T-helper 1 cell (primary cell): ENCODE measurements at places on chromosomes 7 and 10.

GRCh38 chr7:55265836-55266642, 99.1 kb upstream of the LANCL2 start:
- no peak for DNase-seq

- DNase-seq, result no peak
Observed at GRCh38 chr7:116766881-116767280, 94.9 kb downstream of the MET start.

DNA sequence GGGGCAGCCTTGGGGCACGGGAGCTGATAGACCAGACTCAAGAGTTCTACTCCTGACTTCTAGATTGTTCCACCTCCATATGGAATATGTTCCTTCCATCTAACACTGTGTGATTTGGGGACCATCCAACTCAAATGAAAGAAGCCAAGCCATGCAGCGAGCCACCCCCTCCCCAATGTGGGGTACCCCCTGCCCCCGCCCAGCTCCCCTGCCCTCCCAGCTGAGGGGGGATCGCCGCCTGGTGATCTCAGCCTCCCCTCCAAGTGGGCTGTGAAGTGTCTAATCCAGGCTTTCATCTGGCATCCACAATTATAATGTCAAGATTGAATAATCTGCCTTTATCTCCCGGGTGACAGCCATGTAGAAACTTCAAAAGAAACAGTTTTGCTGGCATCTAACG, 246.1 kb downstream of the RPS24 start:
- DNase-seq, result no peak

GRCh38 chr7:142168746-142169145, 57.2 kb downstream of the MGAM2 start:
- no peak for DNase-seq

GRCh38 chr7:27345164-27345887, 102.7 kb downstream of the EVX1 start:
- DNase-seq, result no peak

GRCh38 chr10:121580276-121581116, 17.7 kb downstream of the FGFR2 start:
- DNase-seq, result no peak

- DNase-seq, result no peak
Observed at GRCh38 chr7:84304407-84304806, 109.8 kb upstream of the SEMA3A start.

DNA sequence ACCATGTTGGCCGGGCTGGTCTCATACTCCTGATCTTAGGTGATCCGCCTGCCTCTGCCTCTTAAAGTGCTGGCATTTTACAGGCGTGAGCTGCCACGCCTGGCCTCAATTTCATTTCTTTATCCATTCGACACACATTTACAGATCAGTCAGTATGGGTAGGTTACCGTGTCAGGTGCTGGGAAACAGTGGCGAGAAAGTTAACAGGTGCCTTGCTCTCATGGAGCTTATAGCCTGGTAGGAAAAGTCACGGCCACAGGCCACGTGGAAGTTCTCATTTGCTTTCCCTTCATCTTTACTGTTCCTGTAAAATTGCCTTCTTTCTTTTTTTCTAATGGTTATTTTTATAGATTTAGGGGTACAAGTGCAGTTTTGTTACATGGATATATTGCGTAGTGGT, 2.6 kb upstream of the CAMK1D start:
- DNase-seq, result no peak

DNA sequence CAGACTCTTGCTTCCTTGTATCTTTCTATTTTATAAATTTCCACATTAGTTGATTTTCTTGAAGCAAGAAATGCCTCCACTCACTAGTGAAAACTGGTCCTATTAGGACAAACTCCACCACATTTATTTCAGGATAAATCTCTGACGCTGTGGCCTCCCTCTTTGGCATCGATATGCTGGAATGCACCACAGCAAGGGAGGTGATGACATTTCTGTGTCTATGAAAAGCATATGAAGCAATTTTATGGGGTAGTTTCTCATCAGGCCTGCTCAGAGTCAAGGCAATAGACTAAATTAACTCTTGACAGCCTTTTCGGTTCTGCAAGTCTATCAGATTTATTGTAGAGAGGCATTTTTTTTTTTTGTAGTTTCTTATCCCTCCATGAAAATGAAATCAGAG, 304.4 kb downstream of the ZEB1 start:
- no peak for DNase-seq

- DNase-seq, result no peak
Observed at GRCh38 chr10:14016931-14017333, 313.8 kb downstream of the FRMD4A start.

GRCh38 chr10:98257961-98258360, 10.0 kb downstream of the LOXL4 start:
- no peak for DNase-seq

GRCh38 chr10:121509112-121509511, 89.1 kb downstream of the FGFR2 start:
- no peak for DNase-seq

DNA sequence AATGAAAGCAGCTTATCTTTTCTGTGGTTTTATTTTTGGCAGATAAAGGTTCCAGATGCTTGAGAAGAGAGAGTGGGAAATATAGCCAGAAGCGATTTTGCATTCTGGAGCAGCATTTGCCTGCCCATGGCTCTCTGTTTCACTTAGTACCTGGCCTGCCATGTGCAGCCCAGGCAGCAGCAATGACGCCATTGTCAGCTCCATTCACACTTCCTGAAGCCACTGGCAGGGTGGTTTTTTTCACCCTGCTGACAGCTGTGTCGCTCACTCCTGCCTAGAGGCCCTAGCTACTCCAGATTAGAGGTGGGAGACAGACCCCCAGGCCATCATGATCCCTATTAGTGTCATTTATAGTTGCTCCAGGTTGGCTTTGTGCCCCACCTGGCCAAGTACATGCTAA, 30.1 kb upstream of the NEUROD6 start:
- no peak for DNase-seq

GRCh38 chr10:21212348-21212747, 313.1 kb downstream of the SKIDA1 start:
- no peak for DNase-seq

- no peak for DNase-seq
Observed at GRCh38 chr10:29611781-29612381, 22.9 kb downstream of the SVIL start.

DNA sequence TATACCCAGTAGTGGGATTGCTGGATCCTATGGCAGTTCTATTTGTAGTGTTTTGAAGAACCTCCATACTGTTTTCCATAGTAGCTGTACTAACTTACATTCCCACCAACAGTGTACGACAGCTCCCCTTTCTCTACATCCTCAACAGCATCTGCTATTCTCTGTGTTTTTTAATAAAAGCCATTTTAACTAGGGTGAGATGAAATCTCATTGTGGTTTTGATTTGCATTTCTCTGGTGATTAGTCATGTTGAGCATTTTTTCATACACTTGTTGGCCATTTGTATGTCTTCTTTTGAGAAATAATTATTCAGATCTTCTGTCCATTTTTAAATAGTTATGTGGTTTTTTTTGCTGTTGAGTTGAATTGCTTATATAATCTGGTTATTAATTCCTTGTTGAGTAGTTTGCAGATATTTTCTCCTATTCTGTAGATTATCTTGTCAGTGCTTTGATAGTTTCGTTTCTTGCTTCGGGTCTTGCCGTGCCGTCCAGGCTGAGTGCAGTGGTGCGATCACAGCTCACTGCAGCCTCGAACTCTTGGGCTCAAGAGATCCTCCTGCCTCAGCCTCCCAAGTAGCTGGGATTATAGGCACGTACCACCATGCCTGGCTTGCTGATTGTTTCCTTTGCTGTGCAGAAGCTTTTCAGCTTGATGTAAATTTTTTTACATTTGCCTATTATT, 12.0 kb downstream of the MTG1 start:
- no peak for DNase-seq

GRCh38 chr10:20948686-20949327, 51.7 kb upstream of the NEBL start:
- DNase-seq, result no peak

DNA sequence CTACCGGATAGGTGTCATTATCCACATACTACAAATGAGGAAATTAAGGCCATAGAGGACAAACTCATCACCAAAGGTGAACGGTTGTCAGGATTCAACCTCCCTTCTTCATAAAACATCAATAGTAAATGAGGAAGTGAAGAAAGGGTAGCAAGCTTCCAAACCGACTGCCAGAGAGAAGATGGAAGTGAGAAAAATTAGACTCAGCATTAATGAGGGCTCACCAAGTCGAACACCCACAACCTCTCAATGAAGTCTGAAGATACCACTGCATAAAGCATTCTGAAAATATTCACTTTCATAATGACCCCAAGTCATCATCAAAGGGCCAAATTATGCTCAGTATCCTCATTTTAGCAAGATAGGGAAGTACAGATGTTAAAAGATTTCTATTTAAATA, 29.6 kb downstream of the ABCB4 start:
- no peak for DNase-seq

GRCh38 chr10:113442336-113442735, 110.5 kb upstream of the HABP2 start:
- DNase-seq, result no peak

GRCh38 chr7:42753811-42754363, 158.0 kb downstream of the C7orf25 start:
- no peak for DNase-seq

- no peak for DNase-seq
Observed at GRCh38 chr10:33132626-33133025, 174.6 kb upstream of the ITGB1 start.

DNA sequence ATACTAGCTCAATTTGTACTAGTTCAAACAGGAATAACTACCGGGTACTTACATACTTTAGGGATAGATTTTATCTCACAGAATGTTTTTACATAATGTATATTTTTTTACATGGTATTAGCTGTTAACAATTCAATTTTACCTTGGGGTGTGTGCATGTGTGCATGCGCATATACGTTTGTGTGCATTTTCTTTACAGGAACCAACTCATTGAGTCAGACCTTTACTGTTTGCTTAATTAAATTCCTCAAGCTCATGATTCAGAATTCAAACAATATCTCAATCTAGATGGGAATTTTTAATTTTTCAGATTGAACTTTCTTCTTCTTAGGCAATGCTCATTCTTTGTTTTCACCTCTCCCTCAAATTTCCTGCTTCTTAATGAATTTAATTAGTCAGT, 24.7 kb upstream of the WASL start:
- DNase-seq, result no peak

DNA sequence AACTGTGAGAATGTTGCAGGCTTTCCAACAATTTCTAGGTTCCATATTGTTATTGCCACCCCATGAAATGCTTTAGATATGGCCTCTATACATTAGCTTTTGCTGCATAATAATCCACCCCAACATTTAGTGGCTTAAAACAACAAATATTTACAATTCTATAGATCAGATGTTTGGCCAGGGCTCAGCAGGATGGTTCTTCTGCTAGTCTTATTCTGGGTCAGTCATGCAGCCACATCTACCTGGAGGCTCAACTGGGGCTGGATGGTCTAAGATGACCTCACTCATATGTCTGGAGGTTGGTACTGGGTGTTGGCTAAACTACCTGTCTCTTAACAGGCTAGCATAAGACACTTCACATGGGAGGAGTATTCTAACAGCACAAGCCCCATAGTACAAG, 607.3 kb downstream of the LRMDA start:
- DNase-seq, result no peak

DNA sequence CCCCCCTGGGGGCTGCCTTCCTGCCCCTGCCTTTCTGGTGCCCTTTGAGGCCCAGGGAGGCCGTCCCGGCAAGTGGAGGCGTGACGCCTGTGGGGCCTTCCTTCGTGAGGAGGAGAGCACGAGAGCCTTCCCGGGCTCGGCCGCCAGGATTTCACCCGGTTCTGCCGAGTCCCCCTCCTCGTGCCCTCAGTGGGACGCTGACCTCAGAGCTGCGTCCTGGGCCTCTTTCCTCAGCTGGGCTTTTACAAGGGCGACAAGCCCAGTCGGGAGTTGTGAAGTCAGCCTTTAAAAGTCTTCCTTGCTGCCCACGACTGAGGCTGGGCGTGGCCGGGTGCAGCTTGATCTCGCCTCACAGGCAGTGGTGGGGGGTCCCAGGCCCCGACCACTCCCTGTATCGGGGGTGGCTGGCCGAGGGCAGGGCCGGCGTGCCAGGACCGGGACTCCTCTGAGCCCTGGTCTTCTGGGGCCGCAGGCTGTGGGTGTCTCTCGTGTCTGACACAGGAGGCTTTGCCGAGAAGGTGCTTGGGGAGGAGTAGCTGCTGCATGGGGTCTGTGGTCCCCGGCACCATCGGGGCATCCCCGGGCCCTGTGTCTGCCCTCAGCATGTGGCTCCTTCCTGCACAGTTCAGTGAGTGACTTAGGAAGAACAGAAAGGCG, 41.8 kb downstream of the FAM20C start:
- no peak for DNase-seq

GRCh38 chr10:31508882-31509281, 189.9 kb downstream of the ZEB1 start:
- DNase-seq, result no peak

DNA sequence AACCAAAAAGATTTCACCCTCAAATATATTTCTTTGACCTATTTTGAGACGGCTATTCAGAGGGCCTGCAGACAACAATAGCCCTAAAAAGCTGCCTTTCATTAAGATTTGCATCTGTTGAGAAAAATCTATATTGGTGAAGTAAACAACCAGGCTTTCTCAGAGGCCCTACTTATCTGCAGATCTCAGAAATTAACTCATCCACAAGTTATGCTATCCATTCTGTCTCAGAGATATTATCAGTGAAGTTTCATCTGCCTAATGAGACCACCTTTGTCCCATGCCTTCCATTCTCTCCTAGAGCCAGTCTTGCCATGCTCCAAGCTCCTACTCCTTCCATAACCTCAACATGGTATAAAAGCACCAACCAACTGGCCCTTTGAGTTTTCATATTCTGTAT, 130.3 kb downstream of the CACNA2D1 start:
- DNase-seq, result no peak

- no peak for DNase-seq
Observed at GRCh38 chr10:128934492-128934891, 532.5 kb upstream of the MGMT start.

DNA sequence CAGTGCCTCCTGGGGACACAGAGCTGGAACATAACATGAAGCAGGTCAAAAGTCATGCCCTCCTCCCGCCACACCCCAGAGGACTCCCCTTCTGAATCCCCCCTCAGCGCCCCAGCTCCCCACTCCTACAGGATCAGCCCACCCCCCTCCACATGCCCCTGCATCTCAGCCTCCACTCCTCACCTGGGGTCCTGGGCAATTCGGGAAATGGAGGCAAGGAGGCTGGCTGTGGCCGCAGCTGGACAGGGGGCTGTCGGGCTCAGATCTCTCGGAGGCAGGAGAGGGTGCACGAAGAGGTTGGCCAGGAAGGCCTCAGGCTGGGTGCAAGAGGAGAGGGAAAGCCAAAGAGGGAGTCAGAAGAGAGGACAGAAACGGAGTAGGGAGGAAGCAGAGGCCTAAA, 7.8 kb downstream of the ATG9B start:
- DNase-seq, result no peak

GRCh38 chr7:143413123-143413522, 4.5 kb upstream of the EPHA1 start:
- DNase-seq, result no peak
